NCI-H524 (cell line): ENCODE measurements at places on chromosomes 11 and 22.

DNA sequence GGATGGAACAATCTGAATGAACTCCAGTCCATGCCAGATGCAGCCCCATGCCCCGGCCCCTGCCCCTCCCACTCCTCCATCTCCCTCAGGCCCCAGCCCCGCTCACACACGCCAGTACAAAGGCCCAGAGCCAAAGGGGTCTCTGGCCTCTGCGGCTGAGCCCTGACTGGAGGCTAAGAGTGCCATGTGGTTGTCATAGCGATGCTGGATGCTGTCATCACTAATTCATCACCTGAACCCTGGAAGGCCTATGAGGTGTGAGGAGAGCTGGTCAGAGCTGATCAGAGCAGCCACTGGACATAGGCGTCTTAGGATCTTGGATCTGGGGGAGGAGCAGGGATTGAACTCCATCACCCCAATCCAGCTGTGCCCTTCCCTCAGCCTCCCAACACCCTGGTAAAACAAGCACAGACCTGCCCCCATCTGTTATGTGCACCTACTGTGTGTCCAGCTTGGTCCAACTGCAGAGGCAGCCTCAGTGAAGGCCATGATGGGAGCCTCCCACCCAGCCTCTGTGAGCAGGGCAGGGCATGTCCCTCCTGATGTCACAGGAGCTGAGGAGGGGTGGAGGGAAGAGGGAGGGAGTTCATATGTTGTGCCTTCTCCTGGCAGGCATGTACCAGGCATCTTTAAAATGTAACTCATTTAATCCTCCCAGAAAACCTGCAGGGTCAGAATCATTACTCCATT lies 16.7 kb downstream of the PDE2A start:
- no peak for DNase-seq

GRCh38 chr11:133115099-133115498 lies 417.2 kb downstream of the OPCML start:
- DNase-seq: no peak

- DNase-seq: no peak
Observed at GRCh38 chr22:19228179-19228578, 49.6 kb upstream of the SLC25A1 start.

DNA sequence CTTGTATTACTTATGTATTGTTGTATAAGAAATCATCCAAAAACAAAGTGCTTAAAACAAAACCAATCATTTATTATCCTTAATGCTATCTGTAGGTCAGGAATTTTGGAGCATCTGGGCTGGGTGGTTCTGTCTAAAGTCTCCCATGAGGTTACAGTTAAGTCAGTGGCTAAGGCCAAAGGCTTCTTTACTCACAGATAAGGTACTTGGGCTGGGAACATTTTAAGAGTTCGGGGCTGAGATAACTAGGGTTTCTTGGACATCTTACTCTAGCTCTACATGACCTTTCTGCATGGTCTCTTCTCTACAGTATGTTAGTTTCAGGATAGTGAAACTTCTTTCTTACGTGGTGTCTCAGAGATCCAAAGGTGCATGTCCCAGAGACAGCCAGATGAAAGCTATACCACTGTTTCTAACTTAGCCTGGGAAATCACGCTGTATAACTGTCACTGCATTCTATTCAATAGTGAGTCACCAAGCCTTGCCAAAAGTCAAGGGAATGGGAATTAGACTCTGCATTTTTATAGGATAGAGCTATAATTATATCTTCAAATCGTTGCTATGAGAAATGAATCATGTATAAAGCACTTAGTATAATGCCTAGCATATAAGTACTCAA lies 29.6 kb downstream of the SOX6 start:
- no peak for DNase-seq

GRCh38 chr22:48240935-48241230 lies 1478.4 kb downstream of the TBC1D22A start:
- no peak for DNase-seq

GRCh38 chr11:101362643-101363042 lies 221.2 kb downstream of the TRPC6 start:
- no peak for DNase-seq

DNA sequence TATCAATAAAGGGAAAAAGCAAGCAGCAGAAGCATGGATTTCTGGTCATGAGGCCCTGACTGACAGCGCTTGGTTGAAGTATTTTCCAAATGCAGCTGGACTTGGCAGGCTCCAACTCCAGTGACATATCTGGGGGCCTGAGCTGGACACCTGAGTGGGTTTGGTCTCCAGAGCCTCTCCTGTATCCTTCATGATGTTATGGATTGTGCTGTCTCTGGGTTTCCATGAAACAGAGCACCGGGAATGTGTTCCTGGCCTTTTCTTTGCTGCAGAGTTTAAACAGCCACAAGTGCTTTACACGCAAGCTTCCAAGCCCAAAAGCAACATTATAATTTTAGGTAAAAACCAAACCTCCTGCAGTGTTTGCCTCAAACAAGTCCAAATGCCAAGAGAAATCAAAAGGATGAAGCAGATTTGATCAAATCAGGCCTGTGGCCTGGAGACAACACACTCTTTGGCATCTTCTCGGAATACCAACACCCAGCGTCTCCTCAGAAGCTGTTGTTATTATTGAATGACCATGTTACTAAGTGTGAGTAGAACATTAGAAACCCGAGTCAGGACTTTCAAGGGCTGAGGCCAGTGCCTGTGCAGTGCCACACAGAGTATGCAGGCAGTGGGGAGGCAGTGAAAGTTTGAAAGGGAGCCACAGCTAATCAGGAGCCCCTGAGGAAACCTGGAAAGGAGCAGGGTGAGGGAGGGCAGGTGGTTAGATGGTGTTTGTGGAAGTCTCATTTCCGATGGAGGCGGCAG lies 42.0 kb downstream of the ME3 start:
- DNase-seq: no peak

DNA sequence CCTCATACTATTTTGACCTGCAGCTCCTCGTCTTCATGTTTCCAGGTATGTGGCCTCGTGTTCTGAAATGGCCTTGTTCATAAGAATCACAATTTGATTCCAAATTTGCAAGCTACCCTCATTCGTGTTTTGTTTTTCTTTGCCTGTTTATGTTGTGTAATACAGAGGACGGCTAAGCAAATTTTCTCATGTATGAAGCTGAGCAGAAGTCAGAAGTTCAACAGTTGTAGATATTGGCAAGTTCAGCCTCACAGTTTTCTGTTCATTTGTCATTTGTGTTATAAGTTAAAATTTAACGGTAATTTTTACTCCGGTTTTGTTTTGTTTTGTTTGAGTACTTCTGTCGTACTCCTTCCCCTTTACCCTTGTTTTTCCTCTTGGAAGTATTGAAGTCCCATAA lies 15.4 kb upstream of the CHEK1 start:
- DNase-seq: no peak
